Left forelimb (tissue), 1 donor: ENCODE measurements at places on chromosomes 3 and 15.

DNA sequence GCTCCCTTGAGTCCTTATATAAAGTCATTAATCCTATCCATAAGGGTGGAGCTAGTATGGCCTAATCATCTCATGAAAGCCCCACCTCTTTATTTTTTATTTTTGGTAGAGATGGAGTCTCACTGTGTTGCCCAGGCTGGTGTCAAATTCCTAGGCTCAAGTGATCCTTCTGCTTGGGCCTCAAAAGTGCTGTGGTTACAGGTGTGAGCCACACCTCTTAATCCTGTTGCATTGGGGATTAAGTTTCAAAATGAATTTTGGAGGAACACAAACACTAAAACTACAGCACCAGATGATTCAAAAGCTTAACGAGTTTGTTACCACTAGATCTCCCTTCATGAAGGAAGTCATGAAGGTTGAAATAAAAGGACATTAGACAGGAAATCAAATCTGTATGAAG is 27.7 kb downstream of the RAB7A start:
- DNase-seq: no peak

- no peak for DNase-seq
Observed at GRCh38 chr3:170953736-170954135, 45.3 kb upstream of the EIF5A2 start.

DNA sequence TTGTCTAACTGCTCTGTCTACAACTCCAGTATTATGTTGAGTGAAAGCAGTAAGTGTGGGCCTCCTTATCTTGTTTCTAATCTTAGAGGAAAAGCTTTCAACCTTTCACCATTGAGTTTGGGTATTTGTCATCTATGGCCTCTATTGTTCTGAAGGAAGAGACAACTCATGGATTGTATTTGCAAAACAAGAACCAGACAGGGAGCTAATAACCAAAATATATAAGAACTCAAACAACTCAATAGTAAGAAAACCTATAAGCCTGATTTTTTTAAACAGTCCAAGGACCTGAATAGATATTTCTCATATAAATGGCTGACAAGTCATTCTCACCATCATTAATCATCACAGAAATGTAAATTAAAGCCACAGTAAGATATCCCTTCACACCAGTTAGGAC is 113.0 kb downstream of the TAFA4 start:
- DNase-seq: no peak

DNA sequence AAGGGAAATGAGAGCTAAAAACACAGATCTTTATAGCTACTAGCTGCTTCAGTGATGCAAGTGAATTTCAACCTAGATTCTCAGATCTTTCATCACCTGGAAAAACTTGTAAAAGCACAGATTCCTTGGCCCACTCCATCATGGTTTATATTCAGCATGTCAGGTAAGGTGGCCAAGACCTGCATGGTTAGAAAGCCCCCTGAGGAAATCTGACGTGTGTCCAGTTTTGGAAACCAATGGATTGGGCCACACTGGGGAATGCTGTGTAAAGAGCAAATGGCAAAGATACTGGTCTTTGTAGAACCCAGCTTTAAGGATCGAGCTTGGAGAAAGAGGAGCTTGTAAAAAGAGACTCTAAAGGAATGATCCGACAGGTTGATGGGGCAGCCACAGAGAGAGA is 397.0 kb upstream of the ARRDC4 start:
- no peak for DNase-seq

- no peak for DNase-seq
Observed at GRCh38 chr15:23910030-23910429, 222.9 kb upstream of the NDN start.

GRCh38 chr3:69823743-69824142 is 84.5 kb downstream of the MITF start:
- DNase-seq: no peak

DNA sequence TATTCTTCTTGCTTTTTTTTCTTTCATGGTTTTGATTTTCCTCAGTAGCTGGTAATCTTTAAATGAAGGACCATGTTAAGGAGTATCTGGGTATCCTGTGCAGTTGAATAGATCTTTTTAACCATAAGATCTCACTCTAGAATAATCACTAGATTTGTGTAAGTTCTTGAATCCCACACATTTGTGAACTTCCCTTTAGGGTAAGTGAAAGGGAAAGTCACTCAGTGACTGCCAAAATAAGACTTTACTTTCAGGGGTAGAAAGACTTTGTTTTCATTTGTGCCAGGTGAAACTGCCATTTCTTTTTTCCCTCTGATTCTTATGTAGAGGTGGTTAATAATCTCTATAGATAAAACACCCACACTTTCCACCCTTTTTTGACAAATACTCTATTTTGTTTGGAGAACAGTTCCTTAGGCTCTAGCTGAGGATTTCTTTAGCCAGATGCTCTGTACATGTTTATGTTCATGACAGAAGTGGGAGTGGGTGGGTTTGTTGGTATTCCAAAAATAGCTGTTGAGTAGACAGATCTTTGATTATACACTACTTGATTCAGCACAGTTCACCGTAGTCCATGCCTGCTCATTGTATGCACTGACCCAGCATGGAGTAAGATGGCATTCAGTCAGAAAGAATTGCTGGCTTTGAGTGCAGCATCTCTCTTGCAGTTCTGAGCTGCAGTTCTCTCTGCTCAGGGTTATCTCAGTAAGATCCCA is 28.5 kb downstream of the LRRC49 start:
- DNase-seq: no peak

- DNase-seq: no peak
Observed at GRCh38 chr3:55690177-55690576, 203.1 kb upstream of the WNT5A start.

DNA sequence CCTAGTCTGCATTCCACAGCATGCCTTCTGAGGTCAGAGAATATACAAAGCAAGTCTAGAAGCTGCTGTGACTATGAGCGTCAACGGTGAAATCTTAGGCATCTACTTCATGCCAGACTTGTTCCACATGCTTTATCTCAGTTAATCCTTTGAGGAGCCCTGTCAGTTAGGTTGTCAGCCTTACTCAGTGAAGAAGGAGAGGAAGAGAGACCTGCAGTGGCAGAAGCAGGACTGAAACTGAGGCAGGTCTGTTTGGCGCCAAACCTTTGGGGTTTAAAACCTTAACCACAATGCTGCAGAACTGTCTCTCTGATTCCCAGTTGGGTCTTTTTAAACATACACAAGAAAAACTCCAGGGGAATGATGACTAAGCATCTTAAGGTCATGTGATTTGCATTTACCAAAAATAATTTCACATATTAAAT is 139.0 kb upstream of the LIPC start:
- DNase-seq: no peak
